Stimulated activated CD4-positive, alpha-beta T cell treated with anti-CD3 and anti-CD28 coated beads, TNF-alpha, amount 100 ng/mL, for 4 hours (primary cell): ENCODE measurements at places on chromosomes 7 and 10.
A peak's percentile ranks its signal among the peaks of the same experiment; 100 is the strongest.

DNA sequence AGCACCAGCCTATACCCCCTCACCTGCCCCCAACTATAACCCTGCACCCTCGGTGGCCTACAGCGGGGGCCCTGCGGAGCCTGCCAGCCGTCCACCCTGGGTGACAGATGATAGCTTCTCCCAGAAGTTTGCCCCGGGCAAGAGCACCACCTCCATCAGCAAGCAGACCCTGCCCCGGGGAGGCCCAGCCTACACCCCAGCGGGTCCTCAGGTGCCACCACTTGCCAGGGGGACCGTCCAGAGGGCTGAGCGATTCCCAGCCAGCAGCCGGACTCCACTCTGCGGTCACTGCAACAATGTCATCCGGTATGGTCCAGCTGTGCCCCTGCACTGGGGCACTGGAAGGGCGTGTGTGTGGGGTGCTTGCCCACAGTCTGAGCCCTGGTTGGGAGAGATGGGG is 40.0 kb upstream of the BMPR1A start:
- DNase-seq: no peak

DNA sequence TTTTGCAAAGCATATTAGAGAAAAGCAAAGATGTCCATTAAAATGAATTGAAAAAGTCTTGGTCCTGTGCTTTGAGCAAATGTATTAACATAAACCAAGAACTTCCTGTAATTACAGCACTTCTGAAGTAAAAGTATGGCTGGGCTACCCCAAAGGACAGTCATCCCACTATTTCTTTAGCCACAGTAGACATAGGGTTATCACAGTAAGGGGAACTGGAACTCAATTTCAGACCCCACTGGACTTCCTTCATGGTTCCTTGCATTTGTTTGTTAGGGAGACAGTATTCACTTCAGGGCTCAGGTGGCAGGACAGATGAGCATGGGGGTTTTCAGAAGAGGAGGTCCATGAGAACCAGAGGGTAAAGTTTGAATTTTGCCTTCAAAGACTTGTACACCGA is 203.1 kb upstream of the PDE1C start:
- DNase-seq: no peak

DNA sequence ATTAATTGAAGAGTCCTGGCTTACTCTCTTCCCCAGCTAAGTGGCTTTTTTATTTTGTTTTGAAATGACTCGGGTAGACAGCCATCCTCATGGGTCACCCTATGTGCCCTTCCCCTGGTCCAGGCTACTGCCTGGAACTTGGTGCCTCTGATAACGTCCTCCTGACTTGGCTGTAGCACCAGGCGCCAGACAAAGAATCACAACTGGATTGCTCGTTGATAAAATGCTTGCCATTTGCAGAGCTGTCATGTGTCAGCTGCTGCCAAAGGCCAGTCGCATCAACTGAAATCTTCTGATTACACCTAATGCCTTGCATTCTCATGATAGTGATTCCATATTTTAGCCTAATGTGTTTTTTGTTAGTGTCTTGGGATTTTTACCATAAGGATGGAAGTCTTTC is 27.4 kb upstream of the ABLIM1 start:
- DNase-seq: no peak

DNA sequence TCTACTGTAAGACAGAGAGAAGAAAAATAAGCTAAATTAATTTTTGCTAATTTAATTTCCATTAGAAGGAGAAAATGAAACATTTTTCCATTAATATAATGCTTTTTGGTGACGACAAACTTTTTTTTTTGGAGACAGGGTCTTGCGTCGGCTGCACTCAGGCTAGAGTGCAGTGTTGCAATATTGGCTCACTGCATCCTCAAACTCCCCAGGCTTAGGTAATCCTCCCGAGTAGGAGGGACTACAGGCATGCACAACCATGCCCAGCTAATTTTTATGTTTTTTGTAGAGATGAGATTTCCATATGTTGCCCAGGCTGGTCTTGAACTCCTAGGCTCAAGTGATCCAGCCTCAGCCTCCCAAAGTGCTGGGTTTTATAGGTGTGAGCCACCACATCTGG is 229.8 kb upstream of the LRRN3 start:
- DNase-seq: no peak

- peak; percentile 40 for DNase-seq
Observed at GRCh38 chr7:140059273-140060242, 3.2 kb downstream of the PARP12 start.

- DNase-seq: no peak
Observed at GRCh38 chr10:7986851-7987250, 67.6 kb upstream of the GATA3 start.

GRCh38 chr10:33674491-33674890 is 340.0 kb upstream of the NRP1 start:
- no peak for DNase-seq

DNA sequence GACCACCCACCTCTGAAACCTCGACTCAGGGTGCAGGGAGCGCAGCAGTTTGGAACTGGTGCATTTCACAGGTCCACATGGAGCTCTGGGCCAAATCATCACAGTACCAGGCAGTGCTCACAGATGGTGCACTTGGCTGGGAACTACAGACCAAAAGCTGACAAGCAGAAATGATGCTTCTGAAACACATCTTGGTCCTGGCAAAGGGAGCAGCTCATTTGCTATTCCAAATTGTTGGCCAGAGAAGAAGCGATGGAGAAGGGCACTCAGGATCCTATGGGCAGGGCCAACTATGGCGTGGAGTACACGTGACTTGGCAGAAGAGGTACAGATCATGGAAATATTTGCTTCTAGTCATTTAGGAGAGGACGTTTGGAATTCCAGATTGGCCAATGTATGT is 383.9 kb downstream of the CALN1 start:
- no peak for DNase-seq

DNA sequence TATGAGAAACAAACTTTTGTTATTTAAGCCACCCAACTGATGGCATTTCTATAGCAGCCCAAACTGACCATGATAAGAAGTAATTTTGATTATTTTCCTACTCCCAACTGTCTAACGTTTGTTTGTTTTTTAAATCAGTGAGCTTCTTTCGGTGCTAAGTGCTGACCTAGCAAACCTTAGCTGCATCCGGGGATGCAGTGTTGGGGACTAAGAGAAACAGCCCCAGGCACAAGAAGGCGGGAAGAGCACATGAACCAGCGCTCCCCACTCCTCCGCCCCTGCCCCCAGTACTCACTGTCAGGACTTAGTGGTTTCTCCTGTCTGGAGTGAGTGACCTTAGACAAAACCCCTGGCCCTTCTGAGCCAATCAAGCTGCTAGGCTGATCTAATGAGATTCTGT is 168.8 kb downstream of the CALN1 start:
- DNase-seq: no peak

DNA sequence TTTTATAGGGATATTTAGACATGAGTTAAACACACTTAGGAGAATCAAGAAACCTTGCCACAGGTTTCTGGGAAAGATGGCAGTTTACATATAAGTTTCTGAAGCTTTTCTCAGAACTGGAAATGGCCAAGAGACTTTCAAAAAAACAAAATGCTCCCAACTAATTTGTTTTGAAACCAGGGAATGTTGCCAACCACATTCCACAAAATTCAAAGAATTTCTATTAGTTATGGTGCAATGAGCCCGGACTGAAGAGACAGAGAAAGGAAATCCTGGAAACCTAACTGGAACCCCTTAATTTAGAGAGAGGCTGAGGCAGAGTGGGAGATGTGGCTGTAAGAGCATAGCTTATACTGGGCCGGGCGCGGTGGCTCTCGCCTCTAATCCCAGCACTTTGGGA is 128.5 kb downstream of the PTEN start:
- no peak for DNase-seq

- DNase-seq: no peak
Observed at GRCh38 chr7:25726781-25727311, 425.2 kb upstream of the NFE2L3 start.

- DNase-seq: no peak
Observed at GRCh38 chr7:30252885-30253795, 31.3 kb upstream of the ZNRF2 start.

DNA sequence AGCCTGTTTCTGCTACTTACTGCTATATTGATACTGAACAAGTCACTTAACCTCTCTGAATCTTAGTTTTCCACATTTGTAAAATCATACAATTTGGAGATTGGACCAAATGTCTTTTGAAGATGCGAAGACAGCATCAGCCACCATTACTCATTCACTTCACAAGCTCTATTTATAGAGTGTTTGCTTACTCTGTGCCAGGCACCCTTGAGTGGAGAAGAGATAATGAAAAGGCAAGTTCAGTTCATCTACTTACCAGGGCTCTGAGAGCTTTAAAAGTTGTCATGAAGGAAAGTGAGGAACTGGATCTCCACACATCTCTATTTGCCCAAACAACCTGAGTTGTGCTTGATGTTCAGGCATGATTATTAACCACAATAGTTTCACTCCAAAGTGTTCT is 277.5 kb downstream of the CSTF2T start:
- no peak for DNase-seq
